Esophagus muscularis mucosa (tissue), 4 donors: ENCODE measurements at places on chromosomes 3 and 15. TPM values are rescaled to one million over a fixed set of nuclear protein-coding genes. Genes with fewer than 3 reads are reported as not detected.

The P2RY1 gene
- total RNA-seq: 3.3 TPM

The ABI3BP gene
- total RNA-seq: 64.8 TPM

- DNase-seq: no peak
These were observed 60.4 kb downstream of the LYZL4 start for GRCh38 chr3:42349765-42350594.

The PP2D1 gene
- not detected for total RNA-seq

DNA sequence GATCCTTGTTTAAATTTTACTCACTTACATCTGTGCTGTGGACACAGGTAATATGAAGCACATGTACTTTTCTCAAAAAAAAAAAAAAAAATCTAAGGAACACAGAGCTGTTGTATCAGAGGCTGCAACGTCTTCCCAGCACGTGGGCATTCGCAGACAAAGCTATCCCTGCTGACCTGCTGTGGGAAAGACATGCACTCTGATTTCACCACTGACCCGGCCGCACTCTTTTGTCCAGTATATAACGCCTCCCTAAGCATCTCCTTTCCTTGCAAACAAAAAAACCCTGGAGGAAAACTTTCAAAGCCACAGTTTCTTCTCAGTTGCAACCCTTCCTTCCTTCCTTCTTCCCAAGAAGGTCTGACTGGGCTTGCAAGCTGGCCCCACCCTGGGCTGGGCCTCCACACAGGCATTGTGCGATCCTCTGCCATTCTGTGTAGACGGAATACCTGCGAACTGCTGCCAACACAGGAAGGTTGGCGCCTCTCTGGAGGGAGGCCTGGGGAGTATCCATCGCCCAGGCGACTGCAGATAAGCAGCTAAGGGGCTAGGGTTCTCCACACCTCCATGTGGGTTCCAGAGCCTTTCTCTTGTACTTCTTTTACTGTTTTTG lies 50.8 kb downstream of the SLC12A8 start:
- no peak for DNase-seq

GRCh38 chr3:188254520-188255070 lies 100.6 kb downstream of the LPP start:
- DNase-seq: no peak

- DNase-seq: no peak
These were observed 37.7 kb upstream of the INO80 start for GRCh38 chr15:41153733-41154132.
